Fibroblast of skin of left quadriceps (primary cell): ENCODE measurements at places on chromosomes 7 and 10.

DNA sequence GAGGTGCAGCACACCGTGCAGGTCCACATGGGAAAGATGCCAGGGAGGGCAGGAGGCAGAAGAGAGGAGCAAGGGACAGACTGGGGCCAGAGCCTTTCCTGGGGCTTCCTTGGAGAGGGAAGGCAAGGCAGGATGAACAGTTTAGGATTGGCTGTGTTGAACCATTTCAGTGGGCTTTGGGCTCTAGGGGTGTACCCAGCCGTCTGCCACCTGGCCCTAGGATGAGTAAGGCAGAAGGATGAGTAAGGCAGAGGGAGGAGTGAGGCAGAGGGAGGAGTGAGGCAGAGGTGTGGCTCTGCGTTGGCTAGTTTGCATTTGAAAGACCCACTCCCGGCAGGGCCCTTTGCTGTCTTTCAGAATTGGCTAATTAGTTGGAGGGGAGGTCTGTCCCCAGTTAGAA is 31.5 kb upstream of the PRF1 start:
- DNase-seq: no peak

- no peak for DNase-seq
Observed at GRCh38 chr7:73596191-73597065, 18.0 kb upstream of the TBL2 start.

- no peak for DNase-seq
Observed at GRCh38 chr10:130040351-130040750, 70.3 kb downstream of the C10orf143 start.

GRCh38 chr7:128744366-128744905 is 5.3 kb downstream of the CALU start:
- no peak for DNase-seq

GRCh38 chr10:56624082-56624481 is 263.0 kb upstream of the ZWINT start:
- DNase-seq: no peak

- DNase-seq: no peak
Observed at GRCh38 chr7:30630986-30631385, 36.3 kb downstream of the GARS1 start.
